H54 (cell line): ENCODE measurements at places on chromosomes 6 and 20.

GRCh38 chr6:108168090-108168463 lies 2.3 kb downstream of the NR2E1 start:
- DNase-seq: no peak

GRCh38 chr6:53343092-53343491 lies 5.7 kb downstream of the ELOVL5 start:
- DNase-seq: no peak

DNA sequence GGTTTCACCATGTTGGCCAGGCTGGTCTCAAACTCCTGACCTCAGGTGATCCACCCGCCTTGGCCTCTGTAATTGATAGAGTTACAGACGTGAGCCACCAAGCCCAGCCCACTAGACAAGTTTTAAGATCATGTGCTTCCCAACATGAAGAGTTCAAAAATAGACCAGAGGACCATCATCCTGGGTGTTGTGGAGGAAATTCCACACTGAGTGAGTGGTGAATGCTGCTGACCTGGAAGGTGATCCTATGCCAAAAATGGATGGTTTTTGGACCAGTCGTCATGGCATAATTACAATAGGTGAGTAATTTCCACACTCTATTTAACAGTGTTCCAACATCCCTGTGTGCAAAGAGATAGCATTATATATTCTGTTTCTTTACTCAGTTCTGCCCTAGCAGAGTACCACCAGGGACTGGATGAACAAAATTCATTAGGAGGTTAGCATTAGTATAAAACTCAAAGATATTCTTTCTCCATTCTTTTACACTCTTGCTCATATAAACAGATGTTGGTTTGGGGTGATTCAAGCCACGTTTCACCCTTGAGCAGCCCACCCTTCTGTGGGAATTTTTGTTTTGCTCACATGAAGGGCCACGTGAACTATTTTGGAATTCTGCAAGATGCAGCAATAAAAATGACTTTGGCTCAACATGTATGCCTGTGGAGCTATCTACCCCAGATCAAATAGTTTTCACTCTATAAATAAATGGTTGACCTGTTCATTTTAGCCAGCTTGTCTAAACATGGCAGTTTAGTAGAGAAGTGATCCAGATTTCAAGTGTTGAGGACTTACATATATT lies 206.2 kb upstream of the TCF21 start:
- no peak for DNase-seq

DNA sequence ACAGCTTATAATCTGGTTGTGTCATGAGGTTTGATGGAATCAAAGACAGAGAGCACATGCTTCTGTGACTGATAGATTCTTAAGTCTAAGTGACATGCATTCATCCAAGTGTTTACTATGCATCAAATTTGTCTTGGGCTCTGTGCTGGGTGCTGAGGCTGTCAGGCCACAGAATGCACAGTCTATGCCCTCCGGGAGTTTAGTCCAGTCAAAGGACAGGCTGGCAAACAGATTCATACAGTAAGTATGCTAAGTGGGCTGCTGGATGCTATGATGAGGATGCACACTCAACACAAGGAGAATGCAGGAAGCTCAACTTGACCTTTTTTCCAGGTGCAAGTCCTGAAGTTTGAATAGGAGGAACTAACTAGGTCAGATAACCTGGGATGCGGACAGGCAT lies 146.7 kb downstream of the UST start:
- no peak for DNase-seq

- no peak for DNase-seq
Measured at GRCh38 chr20:46164254-46164653, 46.1 kb downstream of the CD40 start.
